ENCODE measurements at places on chromosomes 5 and 9.

- DNase-seq, result no peak
These were observed 140.5 kb downstream of the MUSK start for GRCh38 chr9:110809038-110809595.

- DNase-seq, result no peak
These were observed 1327.1 kb downstream of the MAT2B start for GRCh38 chr5:164832516-164832915.

DNA sequence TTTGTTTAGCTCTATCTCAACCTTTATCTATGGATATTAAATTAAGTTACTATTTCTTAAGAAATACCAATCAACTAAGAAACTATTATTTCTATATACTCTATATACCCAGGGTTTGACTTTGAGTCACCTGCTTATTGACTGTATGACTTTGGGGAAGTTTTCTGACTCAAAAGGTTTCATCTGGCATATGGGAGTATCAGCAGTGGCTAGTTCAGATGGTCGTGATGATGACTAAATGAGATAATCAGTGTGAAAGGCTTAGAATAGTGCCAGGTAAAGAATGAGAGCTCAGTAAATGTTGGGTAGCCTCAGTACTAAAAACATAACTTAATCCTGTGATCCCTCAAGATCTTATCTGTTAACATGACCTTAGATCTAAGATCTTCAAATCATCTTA, 179.7 kb upstream of the ISL1 start:
- DNase-seq, result no peak

DNA sequence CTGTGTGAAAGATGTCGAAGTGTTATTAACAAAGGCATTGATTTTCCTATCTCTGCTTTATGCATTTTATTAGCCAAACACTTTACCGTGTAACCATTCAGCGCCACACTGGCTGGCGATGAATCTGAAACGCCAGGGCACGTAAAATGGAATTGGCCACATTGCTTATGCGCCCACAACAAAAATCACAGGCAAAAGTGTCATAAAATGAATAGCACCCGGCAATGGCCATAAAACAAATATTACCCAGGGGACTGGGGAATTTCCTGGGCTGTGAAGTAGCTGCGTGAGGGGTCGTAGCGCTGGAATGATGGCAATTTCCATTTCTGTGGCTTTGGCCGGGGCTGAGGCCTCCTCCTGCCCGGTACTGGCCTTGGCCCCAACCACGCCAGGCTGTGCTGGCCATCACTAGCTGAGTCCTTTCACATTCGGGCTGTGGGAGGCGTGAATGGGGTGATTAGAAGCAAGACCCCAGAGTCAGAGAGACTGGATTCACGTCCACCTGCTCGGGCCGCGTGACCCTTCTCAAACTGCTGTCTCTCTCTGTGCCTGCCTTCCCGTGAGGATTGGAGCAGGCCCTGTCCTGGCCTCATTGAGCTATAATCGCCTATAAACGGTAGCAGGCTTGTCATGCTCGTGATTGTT, 254.5 kb downstream of the PBX3 start:
- DNase-seq, result no peak

GRCh38 chr5:135567661-135568060, 11.1 kb downstream of the CXCL14 start:
- DNase-seq, result peak; percentile 31
